ENCODE measurements at places on chromosomes 11 and 22. TPM values are rescaled to one million over a fixed set of nuclear protein-coding genes. Genes with fewer than 3 reads are reported as not detected.

GRCh38 chr11:34613552-34614056 lies 7.3 kb upstream of the EHF start:
- peaks cover 52% of the 10 kb centered on the region for H3K27me3 ChIP-seq
- no peak overlapping the region for H3K4me3 ChIP-seq
- H3K4me1 ChIP-seq, result peaks cover 26% of the 10 kb centered on the region
- H3K36me3 ChIP-seq, result no peaks in the 10 kb centered on the region
- DNase-seq, result no peak

GRCh38 chr11:132925825-132926469 lies 606.4 kb downstream of the OPCML start:
- no peak for DNase-seq
- no peak overlapping the region for H3K27ac ChIP-seq
- no peaks in the 10 kb centered on the region for H3K27me3 ChIP-seq
- H3K4me1 ChIP-seq, result no peaks in the 10 kb centered on the region
- no peaks in the 10 kb centered on the region for H3K36me3 ChIP-seq
- no peak overlapping the region for H3K4me3 ChIP-seq

DNA sequence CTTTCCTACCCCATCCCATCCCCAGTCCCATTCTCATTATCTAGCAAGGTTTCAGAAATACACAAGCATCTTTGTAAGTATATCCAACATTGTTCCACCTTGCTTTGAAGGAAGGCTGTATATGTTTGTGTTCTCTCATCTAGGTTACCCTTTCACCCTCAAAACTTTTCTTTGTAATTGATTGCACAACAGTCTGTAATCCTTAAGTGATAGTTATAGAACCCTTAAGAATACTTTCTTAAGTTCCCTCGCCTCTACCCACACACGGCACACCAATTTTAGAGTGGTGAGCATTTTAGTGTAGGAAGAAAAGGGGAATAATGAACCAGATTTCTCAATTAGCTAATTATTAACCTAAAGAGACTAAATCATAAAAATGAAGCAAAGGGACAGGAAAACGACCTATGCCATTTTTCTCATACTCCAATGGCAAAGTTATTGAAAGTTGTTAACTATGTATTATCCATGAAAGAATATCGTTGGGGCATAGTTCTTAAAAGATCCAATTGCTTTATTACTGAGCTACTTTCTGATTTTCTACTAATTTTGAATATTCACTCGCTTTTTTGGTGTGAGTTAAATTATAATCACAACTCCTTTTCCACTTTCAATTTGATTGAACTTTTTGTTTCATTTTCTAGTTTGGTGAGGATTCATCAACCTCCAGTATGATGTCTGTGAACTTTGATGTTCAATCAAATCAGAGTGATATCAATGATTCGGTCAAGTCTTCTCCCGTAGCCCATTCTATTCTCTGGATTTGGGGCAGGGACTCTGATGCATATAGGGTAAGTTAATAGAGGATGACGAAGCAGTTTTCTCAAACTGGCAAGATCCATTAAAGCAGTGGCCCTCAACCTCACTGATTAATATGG lies 44.9 kb downstream of the TTC17 start:
- peak overlapping the region; percentile 81 for H3K27ac ChIP-seq
- no peak for DNase-seq
- no peaks in the 10 kb centered on the region for H3K27me3 ChIP-seq
- H3K36me3 ChIP-seq, result peaks cover 3% of the 10 kb centered on the region
- peaks cover 31% of the 10 kb centered on the region for H3K4me1 ChIP-seq

DNA sequence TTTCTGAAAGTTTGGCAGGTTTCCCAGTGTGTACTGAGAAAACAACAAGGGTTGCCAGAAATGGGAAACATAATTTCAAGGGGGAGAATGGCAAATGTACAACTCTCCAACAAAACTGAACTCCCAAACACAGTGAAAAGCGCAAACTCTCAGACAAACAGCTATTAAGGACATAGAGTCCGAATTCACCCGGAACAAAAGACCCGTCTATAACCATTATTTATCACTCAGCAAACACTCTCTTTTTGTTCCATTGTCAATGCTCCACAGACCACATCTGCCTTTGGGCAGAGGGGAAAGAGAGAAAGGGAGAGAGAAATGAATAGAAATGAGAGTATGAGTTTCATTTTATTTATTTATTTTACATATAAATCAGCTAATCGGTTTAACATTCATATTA lies 21.7 kb downstream of the KIRREL3 start:
- no peak overlapping the region for H3K4me3 ChIP-seq
- DNase-seq, result no peak
- no peak overlapping the region for H3K27ac ChIP-seq

- H3K4me1 ChIP-seq, result peaks cover 48% of the 10 kb centered on the region
- peak overlapping the region; percentile 99 for H3K27ac ChIP-seq
- H3K4me3 ChIP-seq, result peak overlapping the region; percentile 85
- peaks cover 26% of the 10 kb centered on the region for H3K36me3 ChIP-seq
Observed at GRCh38 chr11:78290293-78291176, 101.8 kb downstream of the USP35 start.

DNA sequence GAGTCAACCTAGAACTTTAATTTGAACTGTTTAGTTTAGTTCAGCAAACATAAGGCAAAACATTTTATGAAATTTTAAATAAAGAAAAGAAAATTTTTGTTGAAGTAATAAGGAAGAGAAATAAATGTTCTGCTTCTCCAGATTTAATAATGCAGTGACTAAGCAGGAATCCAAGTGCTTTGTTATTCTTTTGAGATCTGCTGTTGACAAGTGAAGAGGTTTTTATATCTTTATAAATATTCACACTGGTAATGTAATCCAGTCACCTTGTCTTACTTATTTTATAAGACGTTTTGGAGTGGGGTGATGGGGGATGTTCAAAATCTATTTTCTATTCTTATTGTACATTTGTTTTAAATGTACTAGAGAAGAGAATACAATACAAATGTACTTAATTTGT lies 725.9 kb upstream of the CCDC179 start:
- no peaks in the 10 kb centered on the region for H3K36me3 ChIP-seq
- H3K27me3 ChIP-seq, result no peaks in the 10 kb centered on the region
- no peak overlapping the region for H3K4me3 ChIP-seq
- no peak overlapping the region for H3K27ac ChIP-seq

DNA sequence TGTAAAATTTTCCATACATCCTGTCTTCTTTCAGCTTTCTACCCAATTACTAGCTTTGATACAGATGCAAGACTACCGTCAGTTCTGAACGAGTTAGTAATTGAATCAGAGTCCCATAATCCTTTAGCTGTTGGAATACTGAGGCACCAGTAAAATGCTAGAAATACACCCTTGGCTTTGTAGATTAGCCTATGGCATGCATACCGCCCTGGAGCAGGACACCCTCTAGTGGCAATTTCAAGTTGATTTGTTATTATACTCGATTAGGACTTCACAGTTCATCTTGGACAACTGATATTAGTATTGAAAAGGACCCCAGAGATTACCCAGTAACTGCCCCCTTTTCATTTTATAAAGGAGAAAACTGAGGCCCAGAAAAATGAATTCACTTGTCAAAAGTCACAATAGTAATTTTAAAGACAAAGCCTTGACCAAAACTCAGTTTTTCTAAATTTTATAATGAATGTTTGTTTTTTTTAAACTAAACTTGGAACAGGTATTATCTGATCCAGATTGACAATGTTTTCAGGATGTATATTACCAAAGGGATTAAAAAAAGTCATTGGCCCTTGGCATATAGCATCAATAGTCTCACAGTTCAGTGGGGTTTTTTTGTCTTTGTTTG lies 72.6 kb downstream of the HIPK3 start:
- DNase-seq, result peak; percentile 21
- H3K36me3 ChIP-seq, result no peaks in the 10 kb centered on the region
- no peaks in the 10 kb centered on the region for H3K27me3 ChIP-seq

GRCh38 chr22:42720263-42721044 lies at the start of gene A4GALT:
Gene A4GALT, minus strand, starts transcription at chr22:42720870. Its CDS starts 26,919 bp downstream, at chr22:42693951.
- peaks cover 67% of the 10 kb centered on the region for H3K27me3 ChIP-seq
- H3K36me3 ChIP-seq, result peaks cover 5% of the 10 kb centered on the region
- peak; percentile 19 for DNase-seq
- H3K4me1 ChIP-seq, result peaks cover 8% of the 10 kb centered on the region

The ZBTB16 gene
- 4.0 TPM for total RNA-seq

- no peak for DNase-seq
- no peaks in the 10 kb centered on the region for H3K27me3 ChIP-seq
- H3K36me3 ChIP-seq, result no peaks in the 10 kb centered on the region
- no peak overlapping the region for H3K4me3 ChIP-seq
- peaks cover 15% of the 10 kb centered on the region for H3K4me1 ChIP-seq
Observed at GRCh38 chr11:46248289-46249102, 29.0 kb upstream of the CREB3L1 start.

DNA sequence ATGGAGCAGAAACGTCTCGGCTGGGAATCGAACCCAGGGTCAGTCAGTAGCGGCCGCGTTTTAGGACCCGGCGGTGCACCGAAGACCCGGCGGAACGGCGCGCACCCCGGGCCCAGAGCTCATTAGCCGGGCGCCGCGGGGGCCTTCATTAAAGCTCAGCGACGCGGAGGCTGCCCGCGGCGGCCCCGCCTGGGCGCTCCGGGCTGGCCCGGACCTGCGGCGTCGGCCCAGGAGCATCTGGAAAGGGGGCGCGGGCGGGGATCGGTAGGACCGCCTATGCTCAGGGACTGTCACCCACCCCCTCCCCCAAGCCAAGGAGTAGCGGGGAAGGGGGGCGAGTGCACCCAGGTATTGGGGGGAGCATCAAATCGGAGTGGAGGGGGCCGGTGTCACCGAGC lies 52.2 kb downstream of the CYTH4 start:
- no peak for DNase-seq
- H3K4me3 ChIP-seq, result peak overlapping the region; percentile 47
- H3K27ac ChIP-seq, result no peak overlapping the region

- H3K27me3 ChIP-seq, result peaks cover 14% of the 10 kb centered on the region
- H3K4me1 ChIP-seq, result no peaks in the 10 kb centered on the region
- DNase-seq, result no peak
Observed at GRCh38 chr11:94793002-94793401, 24.8 kb downstream of the AMOTL1 start.

The CDC42BPG gene
- total RNA-seq, result 1.5 TPM

- DNase-seq, result no peak
- peaks cover 11% of the 10 kb centered on the region for H3K4me1 ChIP-seq
- peaks cover 35% of the 10 kb centered on the region for H3K27me3 ChIP-seq
- no peak overlapping the region for H3K4me3 ChIP-seq
- H3K36me3 ChIP-seq, result no peaks in the 10 kb centered on the region
- H3K27ac ChIP-seq, result no peak overlapping the region
Observed at GRCh38 chr11:46281371-46281831, 3.9 kb downstream of the CREB3L1 start.

The OR52N4 gene
- 2.4 TPM for total RNA-seq

The HORMAD2 gene
- 0.12 TPM for total RNA-seq

DNA sequence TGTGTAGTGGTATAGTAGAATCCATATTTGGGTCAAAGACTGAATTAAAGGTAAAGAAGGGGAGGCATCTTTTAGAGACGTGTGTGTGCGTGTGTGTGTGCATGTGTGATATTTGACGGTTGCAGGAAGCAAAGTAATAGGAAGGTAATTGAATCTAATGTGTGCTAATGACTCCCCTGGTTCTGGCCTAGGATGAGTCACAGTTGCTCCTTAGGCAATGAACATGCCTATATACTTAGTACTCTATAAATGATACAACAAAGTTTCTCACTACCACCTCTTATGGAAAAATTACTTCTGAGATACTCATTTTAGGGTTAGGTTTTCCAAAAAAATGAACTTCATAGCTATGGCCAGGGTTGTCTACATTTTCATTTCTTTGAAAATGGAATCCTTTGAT lies 409.6 kb downstream of the GUCY1A2 start:
- DNase-seq, result no peak
- H3K27me3 ChIP-seq, result no peaks in the 10 kb centered on the region
- H3K4me3 ChIP-seq, result no peak overlapping the region
- H3K27ac ChIP-seq, result no peak overlapping the region

The TRIM49 gene
- not detected for total RNA-seq

The SULT4A1 gene
- total RNA-seq, result not detected

The GCAT gene
- total RNA-seq, result 22.7 TPM

- no peaks in the 10 kb centered on the region for H3K27me3 ChIP-seq
- DNase-seq, result peak; percentile 46
- no peak overlapping the region for H3K27ac ChIP-seq
- H3K4me1 ChIP-seq, result peaks cover 27% of the 10 kb centered on the region
- H3K36me3 ChIP-seq, result peaks cover 4% of the 10 kb centered on the region
Observed at GRCh38 chr11:18471995-18472394, 16.3 kb downstream of the LDHAL6A start.

GRCh38 chr22:44827666-44828190 lies 75.4 kb downstream of the ARHGAP8 start:
- H3K4me3 ChIP-seq, result no peak overlapping the region
- no peaks in the 10 kb centered on the region for H3K36me3 ChIP-seq
- no peak for DNase-seq
- H3K27me3 ChIP-seq, result peaks cover 6% of the 10 kb centered on the region
- H3K27ac ChIP-seq, result no peak overlapping the region

Measured in activated T-cell treated with anti-CD3 and anti-CD28 coated beads, Interleukin-2, amount 50 U/mL, for 72 hours (primary cell).